B cell (primary cell): ENCODE measurements at places on chromosomes 7 and 10. TPM values are rescaled to one million over a fixed set of nuclear protein-coding genes. Genes with fewer than 3 reads are reported as not detected.
A peak's percentile ranks its signal among the peaks of the same experiment; 100 is the strongest.

CCDC172 gene
- total RNA-seq, result not detected in 2 replicates

PPP1R3C gene
- total RNA-seq, result not detected in 2 replicates

- H3K36me3 ChIP-seq, result no peaks in the 10 kb centered on the region
- DNase-seq, result peak; percentile 5
- no peaks in the 10 kb centered on the region for H3K27me3 ChIP-seq
- no peak overlapping the region for H3K27ac ChIP-seq
- H3K4me3 ChIP-seq, result no peak overlapping the region
- peaks cover 9% of the 10 kb centered on the region for H3K4me1 ChIP-seq
Measured at GRCh38 chr7:43112941-43113621, 634 bp downstream of the HECW1 start.

DNA sequence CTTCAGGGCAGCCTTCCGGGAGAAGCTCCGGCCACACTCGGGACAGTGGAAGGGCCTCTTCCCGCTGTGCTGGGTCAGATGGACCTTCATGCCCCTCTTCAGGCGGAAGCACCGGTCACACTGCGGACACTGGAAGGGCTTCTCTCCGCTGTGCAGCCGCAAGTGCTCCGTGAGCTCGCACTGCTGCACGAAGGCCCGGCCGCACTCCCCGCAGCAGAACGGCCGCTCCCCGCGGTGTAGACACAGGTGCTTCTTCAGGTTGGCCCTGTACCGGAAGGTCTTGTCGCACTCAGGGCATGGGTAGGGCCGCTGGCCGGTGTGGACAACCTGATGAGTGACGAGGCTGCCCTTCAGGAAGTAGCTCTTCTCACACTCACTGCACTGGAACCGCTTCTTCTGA is 14.2 kb upstream of the ZNF786 start:
- H3K4me3 ChIP-seq, result no peak overlapping the region
- DNase-seq, result no peak
- no peaks in the 10 kb centered on the region for H3K36me3 ChIP-seq
- no peak overlapping the region for H3K27ac ChIP-seq

DNA sequence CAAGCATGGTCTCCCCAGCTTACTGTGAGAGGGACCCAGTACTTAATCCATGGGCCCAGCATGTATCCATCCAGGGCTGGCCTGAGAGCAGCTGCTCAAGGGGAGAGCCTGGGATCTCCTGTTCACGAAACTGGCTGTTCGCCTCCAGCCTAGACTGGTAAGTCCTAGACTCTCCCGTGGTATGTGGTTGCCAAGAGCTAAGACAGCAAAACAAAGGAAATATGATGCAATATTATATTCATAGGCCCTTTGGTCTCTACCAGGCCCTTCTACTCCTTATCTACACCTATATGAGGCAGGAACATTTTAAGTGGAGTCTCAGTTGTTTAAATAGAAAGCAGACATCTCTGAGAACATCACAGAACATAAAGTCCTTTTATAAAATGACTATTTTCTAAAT is 28.9 kb upstream of the STK17A start:
- H3K36me3 ChIP-seq, result no peaks in the 10 kb centered on the region
- no peaks in the 10 kb centered on the region for H3K4me1 ChIP-seq
- H3K4me3 ChIP-seq, result no peak overlapping the region

DNA sequence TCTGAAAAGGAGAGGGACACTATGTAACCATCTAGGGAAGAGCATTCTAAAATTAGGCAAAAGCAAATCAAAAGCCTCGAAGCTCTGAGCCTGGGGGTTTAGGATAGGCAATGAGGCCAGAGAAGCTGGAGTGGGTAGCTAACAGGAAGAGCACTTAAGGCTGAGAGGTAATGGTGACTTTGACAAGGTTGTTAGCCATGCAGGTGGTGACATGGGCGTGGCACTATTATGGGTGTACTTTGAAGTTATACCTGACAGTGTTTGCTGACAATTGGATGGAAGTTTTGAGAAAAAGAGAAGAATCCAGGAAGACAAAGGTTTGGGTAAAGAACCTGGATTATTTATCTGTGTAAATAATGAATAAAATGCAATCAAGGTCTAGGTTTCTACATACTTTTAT is 383.0 kb upstream of the SEMA3C start:
- no peak overlapping the region for H3K4me3 ChIP-seq
- no peaks in the 10 kb centered on the region for H3K36me3 ChIP-seq
- H3K27me3 ChIP-seq, result no peaks in the 10 kb centered on the region
